ENCODE measurements at places on chromosomes 7 and 10. TPM values are rescaled to one million over a fixed set of nuclear protein-coding genes. Genes with fewer than 3 reads are reported as not detected.
A peak's percentile ranks its signal among the peaks of the same experiment; 100 is the strongest.

DNA sequence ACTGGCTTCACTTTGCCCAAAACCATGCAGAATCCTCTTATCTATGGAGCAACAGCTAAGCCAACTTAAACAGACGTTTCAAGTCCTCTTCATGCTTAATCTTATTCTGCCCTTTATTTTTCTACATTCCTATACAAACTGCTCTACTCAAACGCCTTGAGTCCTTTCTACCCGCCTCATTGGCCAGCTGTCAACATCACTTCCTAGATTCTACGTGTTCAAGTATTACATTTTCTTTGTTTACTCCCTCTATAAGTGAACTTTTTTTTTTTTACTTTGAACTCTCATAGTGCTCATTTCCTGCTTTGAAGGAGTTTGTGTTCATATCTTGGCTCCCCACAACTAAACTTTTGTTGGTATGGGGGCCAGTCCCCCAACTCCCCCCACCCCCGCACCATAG is 28.9 kb upstream of the SLC26A5 start:
- DNase-seq, result no peak

- DNase-seq, result peak; percentile 39
Measured at GRCh38 chr7:22814261-22815208, 8.1 kb downstream of the TOMM7 start.

GRCh38 chr7:132709971-132710567 is 133.8 kb upstream of the PLXNA4 start:
- peak; percentile 54 for DNase-seq

The C7orf25 gene
- total RNA-seq, result 3.4 TPM

The TRPV5 gene
- 0.18 TPM for total RNA-seq

The GSTO2 gene
- total RNA-seq, result 31.8 TPM

All from HT-29 (cell line).